ENCODE measurements at places on chromosomes 2 and 18. TPM values are rescaled to one million over a fixed set of nuclear protein-coding genes. Genes with fewer than 3 reads are reported as not detected.

- DNase-seq = no peak
These were observed 330.9 kb downstream of the DCC start for GRCh38 chr18:52670896-52671295.

- no peak for DNase-seq
These were observed 197.9 kb upstream of the HDAC4 start for GRCh38 chr2:239598732-239599090.

DNA sequence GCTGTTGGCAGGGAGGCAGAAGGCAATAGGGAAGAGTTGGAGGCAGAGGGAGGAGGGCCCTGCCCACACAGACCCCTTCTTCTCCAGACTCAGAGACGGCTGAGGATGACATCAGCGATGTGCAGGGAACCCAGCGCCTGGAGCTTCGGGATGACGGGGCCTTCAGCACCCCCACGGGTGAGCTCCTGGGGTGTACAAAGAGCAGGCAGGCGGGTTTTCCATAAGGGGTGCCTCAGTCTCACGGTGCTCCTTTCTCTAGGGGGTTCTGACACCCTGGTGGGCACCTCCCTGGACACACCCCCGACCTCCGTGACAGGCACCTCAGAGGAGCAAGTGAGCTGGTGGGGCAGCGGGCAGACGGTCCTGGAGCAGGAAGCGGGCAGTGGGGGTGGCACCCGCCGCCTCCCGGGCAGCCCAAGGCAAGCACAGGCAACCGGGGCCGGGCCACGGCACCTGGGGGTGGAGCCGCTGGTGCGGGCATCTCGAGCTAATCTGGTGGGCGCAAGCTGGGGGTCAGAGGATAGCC lies 10.0 kb downstream of the SPEG start:
- no peak for DNase-seq

- no peak for DNase-seq
These were observed 4.6 kb downstream of the INHA start for GRCh38 chr2:219576505-219577388.

DNA sequence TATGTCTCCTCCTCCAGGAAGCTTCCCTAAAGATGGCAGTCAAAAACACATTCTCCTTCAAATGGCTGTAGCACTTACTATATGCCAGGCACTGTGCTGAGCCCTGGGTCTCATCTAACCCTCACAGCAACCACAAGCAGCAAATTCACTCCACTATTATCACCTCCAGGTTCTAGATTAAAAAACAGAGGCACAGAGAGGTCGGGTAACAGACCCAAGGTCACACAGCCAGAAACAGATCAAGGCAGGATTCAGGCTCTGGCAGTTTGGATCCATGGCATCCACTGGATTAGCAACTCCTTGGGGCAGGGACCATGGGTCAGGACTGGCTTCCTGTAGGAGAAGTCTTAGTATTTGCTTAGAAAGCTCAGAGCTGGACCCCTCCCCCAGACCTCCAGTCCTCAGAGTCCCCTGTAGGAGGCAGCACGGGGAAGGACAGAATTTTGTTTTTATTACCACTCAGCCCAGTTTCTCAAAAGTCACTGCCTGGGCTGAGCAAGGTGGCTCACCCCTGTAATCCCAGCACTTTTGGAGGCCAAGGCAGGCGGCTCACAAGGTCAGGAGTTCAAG lies 34.4 kb downstream of the ZFP36L2 start:
- DNase-seq = no peak

DNA sequence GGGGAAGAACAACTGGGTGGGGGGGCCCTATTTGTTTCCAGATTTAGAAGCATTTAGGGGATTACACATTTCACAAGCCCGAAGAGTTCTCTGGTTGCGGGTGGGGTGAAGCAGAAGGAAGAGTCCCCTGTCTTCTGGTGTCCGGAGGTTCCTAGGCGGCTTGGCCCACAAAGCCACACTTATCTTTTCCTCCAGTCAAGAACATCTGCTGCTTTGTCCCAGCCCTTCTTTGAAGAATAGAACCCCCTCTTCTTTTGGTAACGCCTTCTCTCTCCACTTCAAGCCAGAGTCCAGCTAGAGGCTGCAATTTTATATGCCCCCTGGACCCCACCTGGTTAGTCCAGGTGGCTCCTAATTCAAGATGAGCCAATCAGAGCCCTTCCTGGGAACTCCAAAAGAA lies 15.8 kb downstream of the BOLA3 start:
- no peak for DNase-seq

GRCh38 chr2:241615041-241615440 lies 21.9 kb downstream of the THAP4 start:
- no peak for DNase-seq

DNA sequence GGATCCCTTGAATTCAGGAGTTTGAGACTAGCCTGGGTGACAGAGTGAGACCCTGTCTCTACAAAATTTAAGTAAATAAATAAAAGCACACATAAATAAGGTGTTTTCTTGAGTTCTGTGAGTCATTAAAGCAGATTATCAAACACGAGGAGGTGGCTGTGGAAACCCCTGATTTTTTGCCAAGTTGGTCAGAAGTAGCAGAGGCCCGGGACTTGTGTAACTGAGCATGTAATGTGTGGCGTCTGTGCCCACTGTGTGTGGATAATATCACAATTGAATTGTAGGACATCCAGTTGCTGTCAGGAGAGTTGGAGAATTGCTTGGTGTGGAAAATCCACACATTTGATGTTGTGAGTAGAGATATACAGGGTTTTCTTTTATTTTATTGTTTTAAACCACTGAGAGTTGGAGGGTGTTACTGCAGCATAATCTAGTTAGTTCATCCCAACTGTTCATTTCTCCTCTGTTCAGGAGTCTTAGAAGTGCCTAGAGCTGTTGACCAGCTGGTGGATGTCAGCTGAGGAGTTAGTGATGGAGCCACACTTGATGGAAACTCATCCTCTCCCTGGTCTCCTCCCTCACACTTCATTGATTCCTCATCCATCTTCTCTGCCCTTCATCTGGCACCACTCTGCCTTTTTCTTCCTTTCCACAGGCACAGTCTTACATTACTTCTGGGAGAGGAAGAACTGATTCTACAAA lies 45.9 kb upstream of the RHOB start:
- DNase-seq = no peak

- DNase-seq = no peak
These were observed 24.9 kb upstream of the PID1 start for GRCh38 chr2:229296016-229296415.

- DNase-seq = no peak
These were observed 360.3 kb downstream of the FIGN start for GRCh38 chr2:163375472-163375871.

- DNase-seq = peak; percentile 26
These were observed 8.5 kb upstream of the CXCR4 start for GRCh38 chr2:136126421-136126926.

- peak; percentile 31 for DNase-seq
These were observed 138.0 kb downstream of the CTIF start for GRCh38 chr18:48676756-48677368.

- no peak for DNase-seq
These were observed 70.3 kb downstream of the KCNF1 start for GRCh38 chr2:10981941-10982431.

DNA sequence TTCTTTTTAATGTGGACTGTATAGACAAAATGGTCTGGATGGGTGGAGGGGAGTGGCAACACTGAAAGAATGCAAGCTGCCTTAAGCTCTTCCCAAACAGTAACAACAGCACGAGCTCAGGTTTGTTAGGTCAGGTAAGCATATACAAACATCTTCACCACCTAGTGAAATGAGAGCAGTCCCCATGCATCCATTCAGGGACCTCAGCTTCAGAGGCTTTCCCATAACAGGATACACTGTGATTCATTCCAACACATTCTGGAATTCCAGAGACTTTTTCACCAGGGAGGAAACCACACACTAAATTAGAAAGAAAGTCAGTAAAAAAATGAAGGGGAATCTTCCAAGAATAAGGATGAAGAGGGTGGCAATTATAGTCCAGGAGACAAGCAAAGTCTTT lies 50.4 kb upstream of the BZW1 start:
- no peak for DNase-seq

Gene CDKL4
- not detected for polyA plus RNA-seq

Gene VWA3B
- not detected for polyA plus RNA-seq

Gene CKAP2L
- not detected for polyA plus RNA-seq

DNA sequence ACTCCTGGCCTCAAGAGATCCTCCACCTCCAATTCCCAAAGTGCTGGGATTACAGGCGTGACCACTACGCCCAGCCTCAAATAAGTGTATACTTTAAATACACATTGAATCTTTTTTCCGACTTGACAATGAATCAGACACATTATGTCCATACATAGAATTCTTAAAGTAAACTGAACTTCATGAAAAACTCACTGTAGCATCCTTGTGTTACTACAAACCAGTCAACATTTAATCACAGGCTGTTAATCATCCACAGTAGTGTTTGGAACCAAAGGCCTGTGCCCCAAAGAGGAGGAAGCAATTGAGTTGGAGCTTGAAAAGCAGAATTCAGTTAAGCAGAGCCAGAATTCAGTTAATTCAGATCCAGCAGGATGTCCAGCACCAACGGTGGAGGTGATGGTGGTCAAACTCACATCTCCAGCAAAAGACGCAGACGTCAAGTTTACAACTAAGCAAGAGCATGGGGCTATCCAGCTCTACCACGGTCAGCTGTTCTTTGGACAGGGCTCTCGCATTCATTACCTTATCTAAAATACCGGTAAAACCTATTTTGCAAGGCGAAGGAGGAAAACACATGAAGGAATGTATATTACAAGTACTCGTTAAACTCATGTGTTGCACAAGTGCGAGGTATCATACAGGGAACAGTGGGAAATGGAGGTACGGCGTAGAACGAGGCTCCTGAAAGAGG lies 1.2 kb downstream of the SLC39A6 start:
- no peak for DNase-seq

DNA sequence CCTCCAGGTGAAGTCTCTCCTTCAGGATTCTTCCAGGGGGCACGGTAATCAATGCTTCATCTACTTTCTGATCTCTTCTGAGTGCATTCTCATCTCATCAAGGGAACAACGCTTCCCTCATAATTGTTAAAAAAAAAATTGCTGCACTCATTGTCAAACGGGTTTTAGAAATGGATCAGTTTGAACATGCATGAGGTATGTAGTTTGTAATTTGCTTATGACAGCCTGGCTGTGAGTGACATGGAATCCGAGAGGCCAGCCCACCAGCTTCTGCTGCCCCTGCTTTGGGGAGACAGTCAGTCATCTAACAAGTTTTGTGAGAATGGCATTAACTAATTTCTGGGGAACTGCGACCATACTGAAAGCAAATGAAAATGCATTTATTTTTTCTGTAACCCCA lies 791.9 kb upstream of the SOX11 start:
- no peak for DNase-seq

- DNase-seq = no peak
These were observed 42.1 kb upstream of the KCNG2 start for GRCh38 chr18:79755496-79756142.

Gene CCDC68
- 0.41 TPM for polyA plus RNA-seq

DNA sequence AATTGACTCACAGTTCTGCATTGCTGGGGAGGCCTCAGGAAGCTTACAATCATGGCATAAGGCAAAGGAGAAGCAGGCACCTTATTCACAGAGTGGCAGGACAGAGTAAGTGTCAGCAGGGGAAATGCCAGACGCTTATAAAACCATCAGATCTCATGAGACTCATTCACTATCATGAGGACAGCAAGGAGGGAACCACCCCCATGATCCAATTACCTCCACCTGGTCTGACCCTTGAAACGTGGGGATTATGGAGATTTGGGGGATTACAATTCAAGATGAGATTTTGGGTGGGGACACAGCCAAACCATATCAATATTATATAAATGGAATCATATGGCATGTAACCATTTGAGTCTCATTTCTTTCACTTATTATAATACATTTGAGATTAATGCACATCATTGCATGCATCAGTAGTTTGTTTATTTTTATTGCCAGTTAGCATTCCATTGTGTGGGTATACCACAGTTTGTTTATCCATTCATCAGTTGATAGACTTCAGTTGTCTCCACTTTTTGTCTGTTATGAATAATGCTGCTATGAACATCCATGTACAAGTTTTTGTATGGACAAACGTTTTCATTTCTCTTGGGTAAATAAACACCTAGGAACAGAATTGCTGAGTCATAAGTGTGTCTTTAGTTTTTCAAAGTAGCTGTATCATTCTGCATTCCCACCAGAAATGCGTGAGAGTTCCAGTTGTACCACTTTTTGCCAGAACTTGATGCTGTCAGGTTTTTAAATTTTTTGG lies 5.8 kb upstream of the SRBD1 start:
- DNase-seq = no peak

GRCh38 chr2:240207661-240208060 lies 67.2 kb upstream of the OTOS start:
- DNase-seq = no peak

Gene EFEMP1
- not detected for polyA plus RNA-seq

- DNase-seq = no peak
These were observed 72.1 kb downstream of the OSBPL6 start for GRCh38 chr2:178266445-178266844.

DNA sequence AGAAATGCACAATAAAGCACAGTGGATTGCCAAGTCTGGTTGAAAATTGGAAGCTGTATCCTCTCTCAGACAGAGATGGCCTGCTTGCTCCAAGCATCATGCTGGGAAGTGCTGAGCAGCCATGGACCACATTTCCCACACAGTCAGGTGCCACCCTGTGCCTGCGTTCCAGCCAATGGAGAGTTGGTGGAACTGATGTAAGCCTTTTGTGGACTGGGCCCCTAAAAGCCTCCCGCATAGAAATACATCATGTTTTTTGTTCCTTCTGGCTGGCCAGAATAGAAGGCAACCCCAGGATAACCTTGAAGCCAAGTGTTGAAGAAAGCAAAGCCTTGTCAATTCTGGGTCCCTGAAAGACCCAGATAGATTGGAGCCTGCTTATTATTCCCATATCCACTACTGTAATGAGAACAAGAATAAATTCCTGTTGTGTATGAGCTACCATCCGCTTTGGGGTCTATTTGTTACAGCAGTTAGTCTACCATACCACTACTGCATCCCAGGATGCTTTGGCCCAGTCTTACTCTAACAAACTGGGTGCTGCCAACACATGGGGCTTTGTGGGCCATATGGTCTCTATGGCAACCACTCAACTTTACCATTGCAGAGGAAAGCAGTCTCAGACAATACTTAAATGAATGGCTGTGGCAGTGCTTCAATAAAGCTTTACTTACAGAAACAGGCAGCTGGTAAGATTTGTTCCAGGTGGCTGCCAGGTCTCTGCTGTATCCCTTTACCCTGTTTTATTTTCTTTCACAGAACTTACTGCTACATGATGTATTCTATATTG lies 65.4 kb downstream of the POLE4 start:
- DNase-seq = no peak

Gene ANKRD30BL
- not detected for polyA plus RNA-seq

- no peak for DNase-seq
These were observed 67.8 kb upstream of the UXS1 start for GRCh38 chr2:106261871-106262321.

GRCh38 chr2:170554278-170554955 lies 160.7 kb upstream of the SP5 start:
- no peak for DNase-seq

Gene GALNT5
- polyA plus RNA-seq = not detected

Data from naive thymus-derived CD4-positive, alpha-beta T cell (primary cell).